Stimulated activated CD8-positive, alpha-beta memory T cell treated with anti-CD3 and anti-CD28 coated beads, Interleukin-2, amount 100 ng/mL, for 1 hour (primary cell): ENCODE measurements at places on chromosomes 4 and X.

GRCh38 chrX:34877436-34877835 lies 65.2 kb upstream of the FAM47B start:
- DNase-seq, result no peak

GRCh38 chr4:147326591-147326990 lies 154.3 kb upstream of the EDNRA start:
- DNase-seq, result no peak

DNA sequence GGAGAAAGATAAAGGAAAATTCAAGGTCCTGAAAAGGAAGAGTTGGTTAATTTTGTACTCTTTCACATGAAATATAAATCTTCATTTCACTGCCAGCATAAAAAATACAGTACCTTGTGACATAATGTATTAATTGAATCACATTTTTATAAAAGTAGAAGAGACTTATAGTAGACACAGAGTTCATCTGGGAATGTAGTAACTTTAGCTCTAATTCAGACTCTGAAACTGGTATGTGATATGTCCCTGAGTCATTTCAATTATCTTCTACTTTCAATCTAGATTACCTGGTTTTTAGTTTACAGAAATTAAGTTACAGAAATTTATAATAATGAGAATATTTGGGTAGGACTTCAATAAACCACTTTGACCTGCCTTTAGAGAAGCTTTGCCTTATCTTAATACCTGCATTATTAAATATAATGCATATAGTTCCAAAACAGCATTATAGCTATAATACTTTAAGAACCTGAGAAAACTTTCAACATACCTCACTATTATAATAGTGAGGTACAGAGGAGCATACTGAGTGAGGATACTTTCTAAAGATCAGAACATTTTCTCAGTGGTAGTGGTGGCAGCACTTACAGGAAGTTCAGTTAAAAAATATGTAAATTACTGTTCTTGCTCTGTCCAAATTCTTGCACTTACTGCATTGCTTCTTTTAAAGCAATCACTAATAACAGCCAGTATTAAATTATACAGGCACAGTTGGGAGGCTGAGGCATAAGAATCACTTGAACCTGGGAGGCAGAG lies 11.2 kb downstream of the NEK1 start:
- DNase-seq, result no peak

GRCh38 chrX:125954236-125954635 lies 211.9 kb downstream of the DCAF12L2 start:
- no peak for DNase-seq

DNA sequence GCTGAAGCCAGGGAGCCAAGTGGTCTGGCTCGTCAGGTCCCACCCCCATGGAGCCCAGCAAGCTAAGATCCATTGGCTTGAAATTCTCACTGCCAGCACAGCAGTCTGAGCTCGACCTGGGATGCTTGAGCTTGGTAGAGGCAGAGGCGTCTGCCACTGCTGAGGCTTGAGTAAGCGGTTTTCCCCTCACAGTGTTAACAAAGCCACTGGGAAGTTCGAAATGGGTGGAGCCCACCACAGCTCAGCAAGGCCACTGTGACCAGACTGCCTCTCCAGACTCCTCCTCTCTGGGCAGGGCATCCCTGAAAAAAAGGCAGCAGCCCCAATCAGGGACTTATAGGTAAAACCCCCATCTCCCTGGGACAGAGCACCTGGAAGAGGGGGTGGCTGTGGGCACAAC lies 353.8 kb downstream of the NAP1L3 start:
- no peak for DNase-seq

DNA sequence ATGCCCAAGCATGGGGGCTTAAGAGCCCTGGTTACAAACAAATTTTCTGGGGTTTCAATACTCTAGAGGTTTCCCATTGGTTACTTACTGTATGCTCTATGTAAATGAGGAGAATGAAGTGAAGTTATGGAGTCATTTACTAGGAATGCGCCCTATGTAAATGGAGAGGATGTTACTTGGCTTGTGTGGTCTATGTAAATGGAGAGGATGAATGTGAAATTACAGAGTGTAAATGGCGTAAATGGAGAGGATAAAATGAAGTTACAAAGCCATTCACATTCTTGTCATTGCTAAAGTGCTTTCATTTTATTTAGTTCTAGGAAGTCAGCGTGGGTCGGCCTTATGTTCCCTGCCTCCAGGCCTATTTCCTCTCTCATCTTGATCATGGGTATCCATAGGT lies 810.5 kb upstream of the ADGRL3 start:
- no peak for DNase-seq

GRCh38 chrX:12910423-12911121 lies 4.2 kb downstream of the TLR8 start:
- no peak for DNase-seq

- no peak for DNase-seq
These were observed 3.4 kb downstream of the SPARCL1 start for GRCh38 chr4:87525636-87526295.

DNA sequence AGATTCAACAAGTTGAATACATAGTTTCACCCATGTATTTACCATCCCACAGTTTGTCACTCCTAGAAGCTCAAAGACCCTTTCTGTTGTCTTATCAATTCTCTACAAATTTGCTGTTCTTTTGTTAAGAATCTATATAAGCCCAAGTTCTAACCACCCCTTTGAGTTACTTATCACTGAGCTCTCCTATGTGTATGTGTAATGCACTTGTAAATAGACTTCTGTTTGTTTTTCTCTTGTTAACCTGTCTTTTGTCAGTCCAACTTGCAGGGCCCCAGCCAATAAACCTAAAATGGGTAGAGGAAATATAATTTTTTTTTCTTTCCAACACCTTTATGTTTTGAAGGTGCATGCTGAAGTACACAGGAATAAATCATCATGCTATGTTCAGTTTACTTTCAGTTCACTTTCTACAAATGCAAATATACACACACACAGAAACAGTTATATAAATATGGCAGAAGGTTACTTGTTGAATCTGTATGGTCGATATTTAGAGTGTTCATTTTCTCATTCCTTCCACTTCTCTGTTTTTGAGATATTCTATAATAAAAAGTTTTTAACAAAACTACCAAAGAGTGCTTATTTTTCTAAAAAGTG lies 22.3 kb upstream of the CLOCK start:
- no peak for DNase-seq

DNA sequence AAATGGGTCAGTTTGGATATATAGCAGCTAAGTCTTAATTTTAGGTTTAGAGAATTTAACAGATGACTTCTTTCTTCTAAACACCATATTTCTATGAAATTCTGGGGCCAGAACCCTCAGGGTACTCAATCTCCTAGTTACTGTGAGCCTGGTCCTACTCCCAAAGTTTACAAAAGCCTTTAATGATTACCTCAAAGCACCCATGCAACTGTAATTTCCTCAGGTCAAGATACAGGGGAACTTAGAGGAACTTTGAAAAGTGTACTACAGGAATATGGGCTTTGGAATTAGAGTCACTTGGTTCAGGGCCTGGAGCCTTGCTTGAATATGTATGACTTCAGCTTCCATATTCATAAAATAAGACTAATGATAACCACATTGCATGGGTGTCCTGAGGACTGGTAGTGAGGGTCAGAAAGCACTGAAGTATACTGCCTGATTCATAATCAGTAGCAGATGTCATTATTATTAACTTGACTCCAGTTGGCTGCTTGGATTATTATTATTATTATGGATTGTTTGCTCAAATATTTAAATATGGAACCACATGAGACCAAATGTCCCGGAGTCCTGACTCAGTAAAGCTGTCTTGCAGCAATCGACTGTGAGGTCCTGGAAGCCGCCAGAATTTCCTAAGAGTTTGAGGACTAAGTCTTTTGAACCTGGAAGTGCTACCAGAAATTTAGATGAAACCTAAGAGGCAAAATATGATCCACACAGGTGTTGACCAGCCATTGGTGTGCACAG lies 2.0 kb upstream of the ADH7 start:
- DNase-seq, result no peak

- peak; percentile 18 for DNase-seq
These were observed 19.4 kb downstream of the SPRY1 start for GRCh38 chr4:123415977-123416376.

DNA sequence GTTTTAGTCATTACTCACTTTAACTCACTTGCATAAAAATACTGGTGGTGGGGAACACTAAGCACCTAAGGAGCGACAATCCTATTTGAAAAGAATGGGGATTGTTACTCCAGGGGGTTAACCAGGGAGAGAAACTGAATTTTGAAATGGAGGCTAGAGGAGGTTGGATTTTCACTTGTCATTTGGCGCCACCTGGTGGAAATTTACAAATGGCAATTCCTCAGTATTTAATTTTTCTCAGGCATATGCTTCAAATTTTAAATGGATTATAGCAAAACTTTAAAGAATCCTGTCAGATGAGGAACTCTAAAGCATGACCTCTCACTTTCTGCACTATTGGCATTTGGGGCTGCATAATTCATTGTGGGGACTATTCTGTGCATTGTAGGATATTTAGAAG lies 2.7 kb upstream of the GEMIN8 start:
- peak; percentile 8 for DNase-seq

- peak; percentile 79 for DNase-seq
These were observed at the start of gene ZNF330 for GRCh38 chr4:141220691-141221659. Gene ZNF330, plus strand, starts transcription at chr4:141220895. Its CDS starts 1,477 bp downstream, at chr4:141222372.

DNA sequence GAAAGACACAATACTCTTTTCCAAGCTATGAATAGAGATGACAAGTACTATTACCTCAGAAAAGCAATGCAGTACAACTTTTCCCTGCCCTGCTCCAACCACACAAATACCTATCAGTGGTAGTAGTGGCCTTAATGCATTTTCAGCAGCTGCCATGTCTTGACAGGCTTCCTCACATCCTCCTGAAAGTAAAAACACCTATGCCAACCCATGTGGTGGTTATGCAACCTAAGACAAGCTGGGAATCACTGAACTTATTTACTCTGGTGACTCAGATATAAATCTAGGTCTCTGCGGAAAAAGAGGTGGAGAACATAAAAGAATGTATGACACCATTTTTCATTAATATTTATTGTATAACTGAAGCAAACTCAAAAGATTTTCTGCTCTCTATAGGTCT lies 14.5 kb downstream of the WDFY3 start:
- no peak for DNase-seq

GRCh38 chr4:151231915-151232595 lies 44.9 kb upstream of the PRSS48 start:
- DNase-seq, result no peak

DNA sequence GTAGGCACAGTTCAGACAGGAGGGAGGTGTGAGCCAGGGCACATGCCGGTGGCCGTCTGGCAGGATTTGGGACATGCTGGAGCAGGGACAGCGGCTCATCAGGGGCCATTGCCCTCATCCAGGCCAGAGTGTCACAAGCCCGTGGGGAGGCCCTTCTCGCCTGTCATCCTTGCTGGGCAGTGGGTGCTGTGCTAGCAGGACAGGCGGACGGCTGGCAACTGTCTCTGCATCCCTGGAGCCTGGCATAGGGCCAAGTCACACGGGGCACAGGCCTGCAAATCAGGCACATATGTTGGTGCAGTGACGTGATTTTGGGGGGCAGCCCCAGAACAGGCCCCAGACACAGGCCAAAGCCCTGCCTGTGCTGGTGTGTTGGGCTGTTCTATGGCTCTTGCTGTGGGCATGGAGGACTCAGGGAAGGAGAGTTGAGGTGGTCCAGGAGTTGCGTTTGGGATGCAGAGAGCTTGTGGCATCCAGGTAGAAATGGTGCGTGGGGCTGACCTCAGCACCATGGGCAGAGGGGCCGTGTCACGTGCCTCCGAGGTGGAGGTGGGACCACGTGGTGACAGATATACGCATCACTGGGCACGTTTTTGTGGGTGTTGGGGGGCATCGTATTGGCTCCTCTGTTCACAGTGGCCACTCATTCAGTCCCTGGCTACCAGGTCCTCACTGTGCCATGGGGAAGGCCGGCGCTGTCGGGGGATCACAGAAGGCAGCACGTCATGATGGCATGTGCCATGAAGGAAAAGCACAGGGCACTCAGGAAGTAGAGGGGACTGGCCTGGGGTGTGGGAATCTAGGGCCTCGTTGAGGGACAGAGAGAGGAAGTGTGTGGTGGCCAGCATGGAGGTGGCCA lies 14.6 kb upstream of the MSANTD1 start:
- no peak for DNase-seq

- no peak for DNase-seq
These were observed 71.7 kb downstream of the CPZ start for GRCh38 chr4:8664031-8664805.

DNA sequence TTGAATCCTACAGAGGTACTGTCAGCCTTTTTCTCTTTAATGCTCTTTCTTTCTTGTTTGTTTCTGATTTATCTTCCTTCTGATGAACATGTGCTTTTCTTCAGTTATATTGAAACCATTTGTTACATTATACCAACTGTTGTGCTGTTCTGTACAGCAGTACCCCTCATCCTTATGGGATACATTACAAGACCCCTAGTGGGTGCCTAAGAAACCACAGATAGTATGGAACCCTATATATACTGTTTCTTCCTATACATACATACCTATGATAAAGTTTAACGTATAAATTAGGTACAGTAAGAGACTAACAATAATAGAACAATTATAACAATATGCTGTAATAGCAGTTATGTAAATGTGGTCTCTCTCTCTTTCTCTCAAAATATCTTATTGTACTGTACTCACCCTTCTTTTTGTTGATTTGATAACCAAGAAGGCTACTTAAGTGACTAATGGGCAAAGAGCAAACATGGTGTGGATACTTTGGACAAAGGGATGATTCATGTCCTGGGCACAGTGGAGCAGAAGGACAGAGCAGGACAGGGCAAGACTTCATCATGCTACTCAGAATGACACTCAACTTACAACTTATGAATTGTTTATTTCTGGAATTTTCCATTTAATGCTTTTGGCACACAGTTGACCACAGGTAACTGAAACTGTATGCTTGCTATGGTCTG lies 10.7 kb upstream of the YIPF7 start:
- no peak for DNase-seq

- DNase-seq, result no peak
These were observed 20.6 kb downstream of the CNKSR2 start for GRCh38 chrX:21394792-21395191.

DNA sequence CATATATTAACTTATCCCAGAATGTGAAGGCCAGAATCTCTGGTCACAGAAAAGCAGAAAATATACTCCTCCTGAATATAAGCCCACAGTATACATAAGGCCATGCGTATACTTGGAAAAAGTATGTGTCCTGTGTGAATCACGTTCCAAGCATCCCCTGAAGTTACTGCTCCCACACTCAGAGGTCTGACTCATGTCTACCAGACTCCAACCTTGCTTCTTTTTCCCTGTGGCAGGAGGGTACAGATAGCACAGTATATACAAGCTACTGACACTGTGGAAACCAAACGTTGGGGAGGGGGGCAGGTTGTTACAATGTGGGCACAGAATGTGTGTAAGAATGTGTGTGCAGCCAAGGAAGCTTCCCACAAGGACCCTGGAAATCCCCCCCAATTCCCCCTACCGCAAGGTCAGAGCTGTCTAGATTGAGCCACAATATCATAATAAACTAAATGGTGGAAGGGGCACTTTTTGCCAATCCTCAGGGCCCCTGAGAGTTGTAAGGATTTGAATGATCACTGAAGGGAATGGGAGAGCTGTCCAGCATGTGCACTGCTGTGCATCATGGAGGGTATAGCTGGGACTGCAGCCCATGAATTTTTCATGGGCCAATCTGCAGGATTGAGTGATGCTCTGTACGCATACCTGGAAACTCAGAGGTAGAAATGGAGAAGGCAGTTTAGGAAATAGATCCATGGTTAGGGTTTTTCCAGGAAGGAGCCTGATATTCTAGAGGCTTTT lies 7.4 kb upstream of the RELL1 start:
- no peak for DNase-seq
